IPS DF 6.9 (cell line): ENCODE measurements at places on chromosomes 7 and 10.

DNA sequence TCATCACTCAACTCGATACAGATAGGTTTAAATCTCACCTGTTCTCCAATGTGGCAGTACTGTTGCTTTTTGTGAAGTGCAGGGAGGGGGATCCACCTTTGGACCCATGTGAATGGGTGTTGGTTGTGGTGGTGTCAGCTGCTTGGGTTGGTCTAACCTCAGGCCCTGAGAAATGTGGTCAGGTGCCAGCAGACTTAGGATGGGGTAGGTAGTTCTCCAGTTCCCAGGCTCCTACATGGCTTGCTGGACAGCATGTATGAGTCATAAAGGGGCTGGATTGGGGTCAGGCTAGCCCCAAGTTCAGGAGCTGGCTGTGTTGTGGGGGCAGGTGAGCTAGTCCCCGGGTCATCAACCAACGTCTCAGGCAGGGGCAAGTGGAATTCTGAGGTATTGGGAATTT lies 472.6 kb upstream of the CNTNAP2 start:
- H3K27me3 ChIP-seq, result no peaks in the 10 kb centered on the region
- no peaks in the 10 kb centered on the region for H3K4me1 ChIP-seq

- H3K4me1 ChIP-seq, result no peaks in the 10 kb centered on the region
- no peak overlapping the region for H3K27ac ChIP-seq
- no peak overlapping the region for H3K4me3 ChIP-seq
Measured at GRCh38 chr7:19690736-19691135, 18.1 kb downstream of the POLR1F start.

- no peak overlapping the region for H3K27ac ChIP-seq
- no peak overlapping the region for H3K4me3 ChIP-seq
Measured at GRCh38 chr7:30761214-30762156, 9.6 kb downstream of the INMT start.

DNA sequence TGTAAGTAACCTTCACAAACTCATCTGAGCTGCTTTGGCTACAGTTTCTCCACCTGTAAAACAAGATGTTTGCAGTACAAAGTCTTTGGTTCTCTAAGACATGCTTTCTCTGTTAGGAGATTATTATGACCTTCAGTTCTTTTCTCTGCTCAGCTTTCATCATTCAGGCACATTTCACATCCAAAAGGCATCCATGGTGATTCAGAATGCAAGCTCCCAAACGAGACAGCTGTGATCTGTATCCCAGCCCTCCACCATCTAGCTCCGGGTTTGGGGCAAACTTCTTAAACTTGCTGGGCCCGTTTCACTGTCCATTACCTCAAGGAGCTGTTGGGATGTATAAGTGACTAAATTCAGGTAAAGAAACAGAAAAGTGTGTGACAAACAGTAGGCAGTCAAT lies 95.8 kb upstream of the COL1A2 start:
- no peaks in the 10 kb centered on the region for H3K36me3 ChIP-seq
- no peak for DNase-seq
- no peak overlapping the region for H3K27ac ChIP-seq
- H3K4me1 ChIP-seq, result peaks cover 5% of the 10 kb centered on the region; the same call in 1 of the 2 replicates

DNA sequence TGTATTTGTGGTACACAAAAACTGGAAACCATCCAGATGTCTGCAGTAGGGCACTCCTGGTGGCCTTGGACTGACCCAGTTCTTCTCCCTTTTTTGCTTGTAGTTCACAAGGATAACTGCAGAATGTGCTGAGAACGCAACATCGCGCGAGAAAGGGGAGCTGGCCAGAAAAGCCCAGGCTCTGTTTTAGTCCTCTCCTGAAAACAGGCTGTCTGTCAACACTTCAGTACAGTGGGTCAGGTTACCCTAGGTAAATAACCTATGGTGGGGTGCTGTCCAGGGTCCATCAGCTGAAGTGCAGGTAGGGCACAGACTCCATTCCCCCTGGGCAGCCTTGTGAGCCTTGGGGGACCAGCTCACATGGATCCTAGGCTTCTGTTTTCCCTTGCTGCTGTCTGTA lies 495.8 kb downstream of the MDFIC start:
- DNase-seq, result no peak
- H3K36me3 ChIP-seq, result no peaks in the 10 kb centered on the region
- H3K4me1 ChIP-seq, result no peaks in the 10 kb centered on the region
- H3K27me3 ChIP-seq, result no peaks in the 10 kb centered on the region
- H3K4me3 ChIP-seq, result no peak overlapping the region
- no peak overlapping the region for H3K27ac ChIP-seq

GRCh38 chr7:15920953-15921352 lies 234.5 kb upstream of the MEOX2 start:
- H3K4me3 ChIP-seq, result no peak overlapping the region
- H3K27me3 ChIP-seq, result no peaks in the 10 kb centered on the region
- H3K27ac ChIP-seq, result no peak overlapping the region
- H3K36me3 ChIP-seq, result no peaks in the 10 kb centered on the region
- no peak for DNase-seq

GRCh38 chr7:50145801-50146338 lies 52.8 kb upstream of the ZPBP start:
- H3K27ac ChIP-seq, result no peak overlapping the region
- DNase-seq, result no peak
- no peaks in the 10 kb centered on the region for H3K36me3 ChIP-seq

DNA sequence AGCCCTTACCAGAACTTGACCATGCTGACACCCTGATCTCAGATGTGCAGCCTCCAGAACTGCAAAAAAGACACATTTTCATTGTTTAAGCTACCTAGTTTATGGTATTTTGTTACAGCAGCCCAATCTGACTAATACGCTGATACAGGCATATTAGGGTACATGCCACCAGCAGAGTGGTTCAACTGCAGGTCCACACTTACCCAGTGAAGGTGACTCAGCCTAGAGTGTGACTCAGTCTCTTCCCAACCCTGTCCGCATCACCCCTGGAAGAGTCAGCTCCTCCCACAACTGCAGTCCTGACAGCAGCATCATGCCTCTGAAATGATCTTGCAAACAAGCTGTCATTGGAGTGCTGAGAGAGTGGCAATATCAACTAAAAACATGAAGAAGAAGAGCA lies 30.8 kb upstream of the GOT1 start:
- H3K27me3 ChIP-seq, result no peaks in the 10 kb centered on the region
- H3K4me3 ChIP-seq, result no peak overlapping the region
- no peaks in the 10 kb centered on the region for H3K36me3 ChIP-seq
- H3K4me1 ChIP-seq, result no peaks in the 10 kb centered on the region

GRCh38 chr7:71904484-71904883 lies 507.7 kb downstream of the CALN1 start:
- H3K27me3 ChIP-seq, result no peaks in the 10 kb centered on the region
- no peaks in the 10 kb centered on the region for H3K4me1 ChIP-seq
- no peaks in the 10 kb centered on the region for H3K36me3 ChIP-seq
- H3K27ac ChIP-seq, result no peak overlapping the region

GRCh38 chr10:30070001-30070685 lies 10.8 kb upstream of the JCAD start:
- H3K27ac ChIP-seq, result no peak overlapping the region
- H3K4me3 ChIP-seq, result no peak overlapping the region
- H3K36me3 ChIP-seq, result no peaks in the 10 kb centered on the region
- DNase-seq, result no peak
- no peaks in the 10 kb centered on the region for H3K27me3 ChIP-seq
- H3K4me1 ChIP-seq, result no peaks in the 10 kb centered on the region

DNA sequence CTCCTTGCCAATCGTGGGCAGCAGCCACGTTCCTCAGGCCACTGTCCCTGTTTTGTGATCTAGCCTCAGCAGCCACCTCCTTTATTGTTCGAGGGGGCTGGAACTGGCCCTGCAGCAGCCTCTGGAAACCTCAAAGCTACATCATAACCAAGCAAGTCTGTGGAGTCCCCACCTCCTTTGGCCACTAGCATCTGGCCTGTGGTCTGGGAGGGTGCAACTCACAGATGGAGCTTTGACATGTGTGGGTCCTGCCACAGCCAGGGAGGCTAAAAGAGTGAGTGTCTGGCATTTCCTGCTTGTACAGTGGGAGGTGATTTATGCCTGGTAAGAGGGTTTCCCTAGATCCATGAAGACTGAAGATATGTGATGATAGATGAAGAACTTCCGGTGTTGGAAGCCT lies 32.3 kb upstream of the NUB1 start:
- no peaks in the 10 kb centered on the region for H3K27me3 ChIP-seq
- no peak overlapping the region for H3K27ac ChIP-seq
- H3K36me3 ChIP-seq, result no peaks in the 10 kb centered on the region
- H3K4me1 ChIP-seq, result no peaks in the 10 kb centered on the region
- no peak for DNase-seq

- H3K4me3 ChIP-seq, result no peak overlapping the region
- H3K27ac ChIP-seq, result no peak overlapping the region
- DNase-seq, result no peak
- no peaks in the 10 kb centered on the region for H3K36me3 ChIP-seq
- no peaks in the 10 kb centered on the region for H3K4me1 ChIP-seq
Measured at GRCh38 chr10:5817322-5818047, 4.3 kb upstream of the GDI2 start.

- no peak overlapping the region for H3K27ac ChIP-seq
- DNase-seq, result no peak
- H3K4me1 ChIP-seq, result no peaks in the 10 kb centered on the region
Measured at GRCh38 chr10:6270951-6271350, 68.2 kb downstream of the PFKFB3 start.

GRCh38 chr10:55273946-55274345 lies 472.9 kb upstream of the PCDH15 start:
- H3K4me1 ChIP-seq, result no peaks in the 10 kb centered on the region
- no peak overlapping the region for H3K4me3 ChIP-seq
- DNase-seq, result no peak
- no peaks in the 10 kb centered on the region for H3K27me3 ChIP-seq
- H3K27ac ChIP-seq, result no peak overlapping the region

DNA sequence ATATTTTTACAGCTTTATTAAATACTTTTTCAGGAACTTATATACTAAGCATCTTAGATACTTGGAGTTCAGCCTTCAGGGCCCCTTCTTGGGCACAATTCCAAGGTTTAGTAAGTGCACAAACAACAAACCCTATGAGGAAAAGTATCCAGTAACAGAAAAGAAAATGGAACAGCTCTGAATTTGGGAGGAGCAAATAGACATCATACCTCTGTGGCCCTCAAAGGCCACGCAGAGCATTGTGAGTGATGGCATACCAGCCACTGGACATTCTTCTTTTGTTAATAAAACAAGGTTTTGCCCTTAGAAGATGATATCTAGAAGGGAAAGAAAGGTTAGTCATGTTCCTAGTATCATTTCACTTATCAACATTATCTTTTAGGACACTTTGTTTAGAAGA lies 46.0 kb downstream of the ST7 start:
- H3K27ac ChIP-seq, result no peak overlapping the region
- no peaks in the 10 kb centered on the region for H3K4me1 ChIP-seq
- H3K36me3 ChIP-seq, result no peaks in the 10 kb centered on the region
- no peak overlapping the region for H3K4me3 ChIP-seq

- DNase-seq, result no peak
- no peaks in the 10 kb centered on the region for H3K4me1 ChIP-seq
- no peak overlapping the region for H3K4me3 ChIP-seq
- H3K27ac ChIP-seq, result no peak overlapping the region
Measured at GRCh38 chr10:112680586-112680985, 233.6 kb downstream of the VTI1A start.

- peak; percentile 18 for DNase-seq
- H3K27ac ChIP-seq, result no peak overlapping the region
- H3K36me3 ChIP-seq, result peaks cover 27% of the 10 kb centered on the region
- no peaks in the 10 kb centered on the region for H3K4me1 ChIP-seq
- H3K4me3 ChIP-seq, result no peak overlapping the region
- no peaks in the 10 kb centered on the region for H3K27me3 ChIP-seq
Measured at GRCh38 chr7:70775570-70776156, 356.3 kb upstream of the GALNT17 start.

- H3K27me3 ChIP-seq, result no peaks in the 10 kb centered on the region
- H3K4me1 ChIP-seq, result no peaks in the 10 kb centered on the region
- no peak overlapping the region for H3K4me3 ChIP-seq
Measured at GRCh38 chr7:95915731-95916130, 143.4 kb downstream of the DYNC1I1 start.

- no peaks in the 10 kb centered on the region for H3K4me1 ChIP-seq
- H3K27ac ChIP-seq, result no peak overlapping the region
- no peaks in the 10 kb centered on the region for H3K27me3 ChIP-seq
- H3K4me3 ChIP-seq, result no peak overlapping the region
- no peaks in the 10 kb centered on the region for H3K36me3 ChIP-seq
Measured at GRCh38 chr10:201328-201771, 66.1 kb downstream of the ZMYND11 start.

- H3K27me3 ChIP-seq, result no peaks in the 10 kb centered on the region
- H3K36me3 ChIP-seq, result no peaks in the 10 kb centered on the region
- no peaks in the 10 kb centered on the region for H3K4me1 ChIP-seq
- no peak overlapping the region for H3K4me3 ChIP-seq
- DNase-seq, result no peak
Measured at GRCh38 chr10:29344073-29344820, 55.4 kb downstream of the LYZL1 start.

DNA sequence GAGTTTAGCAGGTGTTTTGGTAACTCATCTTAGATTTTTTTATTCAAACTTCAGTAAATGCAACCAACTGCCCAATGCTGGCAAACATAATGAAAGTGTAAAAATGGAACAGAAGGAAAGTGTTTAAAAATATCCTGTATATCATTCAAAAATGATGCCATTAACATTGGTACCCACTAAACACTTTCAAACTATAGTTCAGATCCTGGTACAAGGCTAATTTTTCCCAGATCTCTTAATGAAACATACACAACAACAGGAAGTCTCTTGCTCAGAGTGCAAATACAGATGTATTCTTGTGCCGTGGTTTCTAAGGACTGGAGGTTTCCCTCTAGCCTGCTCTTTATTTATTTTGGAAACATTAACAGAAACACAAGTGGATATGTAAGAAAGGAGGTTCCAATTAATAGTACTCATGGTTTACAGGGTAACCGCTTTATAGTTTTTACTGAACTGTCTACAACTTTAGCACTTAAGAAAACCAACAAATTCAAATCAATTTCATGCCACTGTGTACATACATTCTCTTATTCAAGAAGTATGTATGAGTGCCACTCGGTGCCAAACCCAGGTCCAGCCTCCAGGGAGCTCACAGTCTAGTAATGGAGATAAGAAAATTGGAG lies 176.0 kb upstream of the AKR1E2 start:
- no peaks in the 10 kb centered on the region for H3K36me3 ChIP-seq
- no peaks in the 10 kb centered on the region for H3K4me1 ChIP-seq
- no peak for DNase-seq
- H3K27me3 ChIP-seq, result no peaks in the 10 kb centered on the region

GRCh38 chr10:104035194-104036068 lies 50.2 kb downstream of the COL17A1 start:
- no peaks in the 10 kb centered on the region for H3K27me3 ChIP-seq
- H3K4me1 ChIP-seq, result peaks cover 7% of the 10 kb centered on the region
- no peak overlapping the region for H3K27ac ChIP-seq

DNA sequence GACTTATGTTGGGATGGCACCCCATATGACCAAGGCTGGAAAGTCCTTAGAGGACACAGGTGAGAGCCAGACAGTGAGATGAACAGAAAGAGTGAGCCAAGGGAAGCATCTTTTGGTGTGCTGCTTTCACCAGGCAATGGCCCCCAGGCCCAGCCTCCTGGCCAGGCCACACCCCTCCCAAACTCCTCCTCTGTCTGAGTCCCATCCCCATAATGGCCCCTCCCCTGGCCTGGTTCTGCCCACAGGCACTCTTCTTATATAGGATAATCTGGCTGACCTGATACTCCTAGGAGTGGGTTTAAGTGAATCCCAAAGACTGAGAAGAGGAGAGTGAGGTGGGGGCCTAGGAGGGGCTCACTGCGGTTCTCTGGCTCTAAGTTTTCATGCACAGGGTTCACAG lies 252.5 kb downstream of the RPS24 start:
- no peaks in the 10 kb centered on the region for H3K36me3 ChIP-seq
- H3K4me1 ChIP-seq, result peaks cover 6% of the 10 kb centered on the region
- no peak overlapping the region for H3K4me3 ChIP-seq
- H3K27ac ChIP-seq, result no peak overlapping the region
- no peak for DNase-seq
- H3K27me3 ChIP-seq, result no peaks in the 10 kb centered on the region
